Psoas muscle (tissue), 8 donors: ENCODE measurements at places on chromosomes 5 and 9.
A peak's percentile ranks its signal among the peaks of the same experiment; 100 is the strongest.

- no peak for DNase-seq
Measured at GRCh38 chr9:94758880-94759279, 32.4 kb downstream of the AOPEP start.

DNA sequence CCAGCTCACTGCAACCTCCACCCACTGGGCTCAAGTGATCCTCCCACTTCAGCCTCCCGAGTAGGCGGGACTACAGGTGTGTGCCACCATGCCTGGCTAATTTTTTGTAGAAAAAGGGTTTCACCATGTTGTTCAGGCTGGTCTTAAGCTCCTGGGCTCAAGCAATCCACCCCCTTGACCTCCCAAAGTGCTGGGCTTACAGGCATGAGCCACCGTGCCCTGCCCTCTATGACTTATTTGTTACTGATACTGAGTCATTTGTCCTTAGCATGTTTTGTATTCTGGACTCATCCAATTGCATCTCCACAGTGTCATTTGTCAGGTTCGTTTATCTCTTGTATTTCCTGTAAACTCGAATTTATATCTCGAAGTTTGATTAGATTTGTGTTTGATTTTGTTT lies 2.7 kb upstream of the ITK start:
- no peak for DNase-seq

DNA sequence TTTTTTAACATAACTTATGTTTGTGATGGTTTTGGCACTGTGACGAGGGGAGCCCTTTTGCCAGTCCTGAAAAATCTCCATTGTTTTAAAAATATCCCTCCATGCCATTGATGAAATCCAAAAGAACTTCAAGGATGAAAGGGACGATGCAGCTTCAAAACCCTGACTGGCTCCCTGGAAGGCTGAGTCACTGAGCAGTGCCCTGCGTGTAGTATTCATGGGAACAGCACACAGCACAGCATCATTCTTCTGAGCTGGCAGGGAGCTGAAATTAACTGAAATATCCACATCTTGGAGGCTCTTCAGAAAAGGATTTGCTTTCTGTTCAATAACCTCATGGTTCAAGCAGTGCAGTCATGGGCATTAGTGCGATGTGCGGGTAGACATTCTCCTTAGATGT lies 29.7 kb downstream of the PDE4D start:
- DNase-seq, result no peak

DNA sequence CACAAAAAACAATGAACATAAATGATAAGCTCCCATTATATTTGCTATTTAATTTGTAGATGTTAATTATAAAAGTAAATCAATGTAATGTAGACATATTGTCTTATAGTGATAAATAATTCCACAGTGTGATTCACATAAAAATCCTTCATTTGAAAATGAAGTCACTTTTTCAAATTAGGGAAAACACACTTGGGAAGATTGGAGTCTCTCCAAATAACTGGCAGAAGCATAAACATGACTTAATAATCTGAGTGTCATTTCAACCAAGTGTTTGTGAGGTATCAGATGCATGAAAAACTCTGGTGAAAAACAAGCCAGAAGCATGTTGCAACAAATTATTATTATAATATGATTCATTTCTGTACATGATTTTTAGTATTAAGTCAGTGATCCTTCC lies 102.2 kb downstream of the CETN3 start:
- no peak for DNase-seq

- no peak for DNase-seq
Measured at GRCh38 chr9:15018096-15018637, 107.9 kb upstream of the FREM1 start.

GRCh38 chr5:149628846-149629388 lies 47.6 kb downstream of the ARHGEF37 start:
- DNase-seq, result no peak

DNA sequence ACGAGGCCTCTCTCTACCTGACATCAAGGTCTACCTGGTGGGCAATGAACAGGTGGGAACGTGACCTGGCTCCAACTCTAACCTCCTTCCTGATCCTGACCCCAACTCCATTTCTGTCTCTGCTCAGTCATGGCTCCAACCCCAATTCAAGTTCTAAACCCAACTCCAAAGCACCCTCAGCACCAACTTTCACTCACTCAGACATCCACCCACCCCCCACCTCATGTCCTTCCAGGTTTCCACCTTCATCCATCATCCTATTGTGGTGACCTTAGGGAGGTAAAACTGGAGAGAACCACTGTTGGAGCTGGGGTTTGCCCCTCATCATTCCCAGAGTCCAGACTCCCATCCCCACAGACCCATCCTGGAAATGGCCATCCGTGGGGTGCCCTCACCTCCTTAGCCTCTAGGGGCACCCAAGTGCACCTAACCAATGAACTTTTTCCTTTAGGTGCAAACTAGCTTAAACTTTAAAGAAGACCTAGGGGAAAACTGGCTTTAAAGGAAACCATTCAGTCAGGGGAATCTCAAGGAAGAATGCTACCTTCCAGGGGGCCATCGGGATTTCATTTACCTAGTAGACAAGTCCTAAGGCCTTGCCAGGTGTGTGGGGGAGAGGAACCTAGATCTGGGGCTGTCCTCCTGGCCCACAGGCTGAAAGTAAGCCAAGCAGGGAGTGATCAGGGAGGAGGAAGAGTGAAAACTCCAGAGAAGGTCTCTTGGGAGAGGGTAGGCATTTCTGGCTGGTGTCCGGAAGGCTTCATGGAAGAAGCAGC lies 11.3 kb downstream of the RGS14 start:
- DNase-seq, result no peak

DNA sequence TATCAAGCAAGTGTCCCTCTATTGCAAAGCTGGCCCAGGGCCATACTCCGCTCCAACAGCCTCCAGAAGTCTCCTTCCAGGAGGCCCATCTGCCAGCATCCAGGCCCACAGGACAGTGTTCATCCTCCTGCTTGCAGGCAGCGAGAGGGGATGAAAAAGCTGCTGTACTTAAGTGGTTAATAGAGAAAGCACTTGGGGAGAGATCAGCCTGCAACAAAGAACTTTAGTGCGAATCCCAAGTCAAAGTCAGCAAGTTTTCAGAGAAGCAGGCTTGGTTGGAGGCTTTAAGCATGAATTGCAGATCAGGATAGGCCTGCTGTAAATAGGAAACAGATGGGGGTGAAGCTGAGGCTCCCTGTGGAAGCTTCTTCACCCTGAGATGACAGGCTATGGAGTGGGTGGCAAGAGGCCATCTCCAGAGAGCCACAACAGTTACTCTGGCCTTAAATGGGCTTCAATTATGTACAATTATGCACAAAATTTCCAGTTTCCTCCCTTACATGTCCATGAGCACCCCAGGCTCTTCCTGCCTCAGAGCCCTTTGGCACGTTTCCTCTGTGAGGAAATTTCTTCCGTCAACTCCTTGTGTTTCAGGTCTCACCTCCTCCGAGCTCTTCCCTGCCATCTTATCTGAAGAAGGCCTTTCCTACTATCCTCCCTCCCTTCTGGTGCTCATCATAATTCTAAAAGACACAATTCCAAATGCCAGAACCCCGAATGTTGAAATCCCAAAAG lies 98.0 kb upstream of the NR3C1 start:
- DNase-seq, result peak; percentile 50

GRCh38 chr9:129801504-129801903 lies 1.5 kb upstream of the TOR1B start:
- DNase-seq, result no peak

GRCh38 chr5:181192337-181193046 lies 12.5 kb downstream of the TRIM7 start:
- DNase-seq, result no peak

DNA sequence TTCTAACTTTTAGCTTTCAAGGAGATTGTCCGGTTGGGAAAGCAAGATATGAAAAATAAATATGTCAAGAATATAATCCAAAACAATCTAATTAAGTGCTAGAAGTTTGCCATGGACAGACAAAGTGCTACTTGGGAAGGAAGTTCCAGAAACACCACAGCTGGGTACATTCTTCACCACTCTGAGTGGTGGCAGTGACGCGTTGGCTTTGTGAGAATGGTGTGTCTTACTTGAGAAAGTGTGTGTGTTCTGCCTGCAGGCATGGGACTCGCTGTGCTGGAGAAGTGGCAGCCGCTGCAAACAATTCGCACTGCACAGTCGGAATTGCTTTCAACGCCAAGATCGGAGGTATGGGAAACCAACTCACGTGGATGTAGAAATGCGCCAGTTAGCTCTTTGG lies 177.2 kb downstream of the PCSK5 start:
- no peak for DNase-seq

GRCh38 chr9:120680161-120680560 lies 34.1 kb downstream of the MEGF9 start:
- DNase-seq, result no peak

GRCh38 chr5:27377626-27378025 lies 339.2 kb upstream of the CDH9 start:
- DNase-seq, result no peak

DNA sequence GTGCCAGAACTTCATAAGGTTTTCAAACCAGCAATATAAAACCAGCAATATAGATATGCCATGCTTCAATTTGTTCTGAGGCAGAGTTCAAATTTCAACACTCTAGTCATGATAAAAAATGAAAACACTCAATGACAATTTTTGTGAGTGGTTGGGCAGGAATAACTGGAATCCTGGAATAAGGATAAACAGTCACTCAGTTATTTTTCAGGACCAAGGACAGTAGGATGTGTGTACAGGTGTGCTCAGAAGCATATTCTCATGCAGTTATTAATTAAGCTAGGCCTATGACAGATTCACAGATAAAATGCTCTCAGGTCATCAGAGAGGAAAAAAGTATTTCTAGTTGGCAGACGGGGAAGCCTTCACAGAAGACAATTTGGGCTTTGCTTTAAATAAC lies 117.3 kb upstream of the PPP2R2B start:
- DNase-seq, result no peak

GRCh38 chr9:115393976-115394775 lies 276.2 kb upstream of the TNC start:
- DNase-seq, result no peak

DNA sequence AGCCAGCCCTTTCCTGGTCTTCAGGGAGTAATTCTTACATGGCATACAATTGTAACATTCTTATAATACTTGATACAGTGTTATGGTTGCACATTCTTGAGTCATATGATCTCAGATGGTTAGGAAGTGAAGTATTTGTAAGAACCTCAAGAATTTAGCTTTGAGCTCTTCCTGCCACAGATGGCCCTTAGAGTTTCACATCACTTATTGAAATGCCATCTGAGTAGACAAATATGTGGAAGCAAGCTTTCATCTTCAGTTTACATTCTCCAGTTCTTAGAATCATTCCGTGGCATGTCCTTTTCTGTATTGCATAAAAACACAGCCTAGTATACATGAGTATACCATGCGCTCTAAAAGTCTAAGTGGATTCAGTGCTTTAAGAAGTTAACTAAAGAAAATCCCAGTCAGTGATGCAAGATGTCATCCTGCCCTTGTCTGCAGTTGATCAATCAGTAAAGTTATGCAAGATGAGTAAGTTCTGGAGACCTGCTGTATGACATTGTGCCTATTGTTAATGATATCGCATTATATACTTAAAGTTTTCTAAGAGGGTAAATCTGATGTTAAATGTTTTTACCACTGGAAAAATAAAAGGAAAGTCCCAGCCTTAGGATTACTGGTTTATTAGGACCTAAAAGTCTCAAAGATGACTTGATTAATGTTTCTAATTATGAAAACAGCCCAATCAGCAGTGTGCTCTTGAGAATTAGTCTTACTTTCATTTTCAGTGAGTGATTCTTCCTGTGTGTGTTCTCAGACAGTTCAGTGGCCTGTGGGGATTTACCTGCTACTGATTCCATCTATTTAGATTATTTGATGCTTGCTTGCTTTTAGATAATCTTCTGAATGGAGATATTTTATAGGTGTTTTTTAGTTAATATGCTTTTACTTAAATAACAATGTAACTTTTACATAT lies 29.4 kb downstream of the RHOBTB3 start:
- DNase-seq, result no peak

DNA sequence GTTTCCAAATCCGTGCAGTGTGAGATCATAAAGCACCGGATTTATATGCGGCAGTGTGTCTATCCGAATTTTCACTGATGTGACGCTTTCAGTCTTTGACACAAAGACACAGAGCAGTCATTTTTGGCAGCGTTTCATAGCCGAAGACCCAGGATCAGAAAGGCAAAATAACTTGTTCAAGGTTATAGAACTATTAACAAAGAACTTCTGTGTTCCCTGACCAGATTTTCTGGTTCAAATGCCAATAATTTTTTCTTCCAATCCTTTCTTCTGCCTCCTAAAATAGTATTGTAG lies 1.1 kb upstream of the MARCHF11 start:
- DNase-seq, result no peak

GRCh38 chr9:89461265-89461664 lies 36.6 kb downstream of the SEMA4D start:
- no peak for DNase-seq

- no peak for DNase-seq
Measured at GRCh38 chr5:55604611-55605067, 69.9 kb upstream of the PLPP1 start.

- DNase-seq, result no peak
Measured at GRCh38 chr5:178784391-178784790, 53.9 kb upstream of the ZNF354A start.

DNA sequence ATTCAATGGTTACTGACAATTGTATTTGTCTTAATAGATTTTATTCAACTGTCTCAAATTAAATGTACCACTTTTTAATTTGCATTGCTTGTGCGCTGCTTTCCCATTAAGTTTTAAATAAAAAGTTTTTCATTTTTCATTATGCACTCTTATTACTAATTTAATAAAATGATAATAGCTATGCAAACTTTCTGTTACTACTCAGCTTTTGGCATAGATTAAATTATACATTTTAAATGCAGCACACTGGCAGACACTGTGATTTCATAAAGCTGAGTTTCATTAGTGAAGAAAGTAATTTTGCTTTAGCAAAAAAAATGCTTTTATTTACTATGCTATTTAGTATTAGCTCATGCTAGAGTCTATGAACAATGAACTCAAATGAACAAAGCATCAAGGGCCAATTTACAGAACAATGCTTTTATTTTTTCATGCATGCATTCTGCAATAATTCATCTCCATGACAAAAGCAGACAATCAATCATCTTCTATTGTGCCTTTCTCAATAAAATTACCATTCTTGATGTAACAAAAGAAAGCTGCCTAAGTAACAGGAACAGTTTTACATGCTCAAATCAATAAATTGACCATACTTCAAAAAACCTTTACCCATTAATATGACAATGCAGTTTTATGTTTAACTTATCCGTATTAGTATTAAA lies 595.2 kb upstream of the ARRDC3 start:
- DNase-seq, result no peak

DNA sequence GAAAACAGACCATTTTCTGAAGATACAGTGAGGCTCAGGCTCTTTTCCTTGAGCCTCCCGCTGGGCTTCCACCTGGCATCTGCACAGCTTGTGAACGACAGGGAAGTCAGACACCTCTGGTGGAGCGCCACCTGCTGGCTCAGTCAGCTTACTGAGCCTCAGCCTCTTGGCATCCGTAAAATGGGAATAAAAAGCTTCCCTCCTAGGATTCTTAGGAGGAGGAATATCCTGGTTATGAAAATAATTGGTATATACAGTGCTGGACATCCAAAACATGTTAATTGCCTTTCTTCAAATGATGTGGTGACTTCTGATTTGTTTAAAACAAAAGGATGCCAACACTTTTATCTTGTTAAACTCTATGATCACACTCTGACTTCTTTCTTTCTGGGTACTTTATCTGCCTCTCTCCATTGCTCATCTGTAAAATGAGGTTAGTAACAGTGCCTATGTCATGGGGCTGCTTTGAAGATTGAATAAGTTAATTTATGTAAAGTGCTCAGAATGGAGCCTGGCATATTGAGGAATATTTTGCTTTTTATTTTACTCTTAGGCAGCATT lies 67.5 kb downstream of the MAMDC2 start:
- DNase-seq, result peak; percentile 88
